Skeletal muscle tissue (tissue), 5 donors: ENCODE measurements at places on chromosomes 3 and 15. TPM values are rescaled to one million over a fixed set of nuclear protein-coding genes. Genes with fewer than 3 reads are reported as not detected.

C2CD4A gene
- total RNA-seq = not detected

C2CD4B gene
- 8.4 TPM for total RNA-seq

DUOXA2 gene
- not detected for total RNA-seq

PIK3CA gene
- total RNA-seq = 20.4 TPM

ALDH1A3 gene
- 15.7 TPM for total RNA-seq

P2RY13 gene
- total RNA-seq = 2.6 TPM

RETNLB gene
- total RNA-seq = not detected

LMOD3 gene
- total RNA-seq = 31.8 TPM

STAB1 gene
- total RNA-seq = 67.3 TPM
